Esophagus (tissue), 2 donors: ENCODE measurements at places on chromosomes 16 and 17. TPM values are rescaled to one million over a fixed set of nuclear protein-coding genes. Genes with fewer than 3 reads are reported as not detected.

Gene NR1D1
- 24.6 TPM for polyA plus RNA-seq

Gene RCVRN
- polyA plus RNA-seq = 0.18 TPM

Gene NXPH3
- 2.2 TPM for polyA plus RNA-seq

Gene CCDC144A
- polyA plus RNA-seq = 0.43 TPM

Gene NUPR1
- 161 TPM for polyA plus RNA-seq

Gene C17orf50
- polyA plus RNA-seq = 0.14 TPM

Gene CLEC18C
- polyA plus RNA-seq = 0.36 TPM

Gene CNTNAP1
- 1.5 TPM for polyA plus RNA-seq

Gene CD300A
- polyA plus RNA-seq = 1.3 TPM

Gene KCNJ16
- polyA plus RNA-seq = 0.04 TPM

Gene XPO6
- polyA plus RNA-seq = 52.1 TPM

Gene ABCC11
- 0.08 TPM for polyA plus RNA-seq

Gene NGFR
- polyA plus RNA-seq = 5.6 TPM
